ENCODE measurements at places on chromosomes 2 and 18.

- DNase-seq = no peak
Observed at GRCh38 chr2:233799087-233799665, 21.0 kb downstream of the MROH2A start.

GRCh38 chr2:121038431-121038830 lies 246.6 kb downstream of the TFCP2L1 start:
- DNase-seq = no peak

DNA sequence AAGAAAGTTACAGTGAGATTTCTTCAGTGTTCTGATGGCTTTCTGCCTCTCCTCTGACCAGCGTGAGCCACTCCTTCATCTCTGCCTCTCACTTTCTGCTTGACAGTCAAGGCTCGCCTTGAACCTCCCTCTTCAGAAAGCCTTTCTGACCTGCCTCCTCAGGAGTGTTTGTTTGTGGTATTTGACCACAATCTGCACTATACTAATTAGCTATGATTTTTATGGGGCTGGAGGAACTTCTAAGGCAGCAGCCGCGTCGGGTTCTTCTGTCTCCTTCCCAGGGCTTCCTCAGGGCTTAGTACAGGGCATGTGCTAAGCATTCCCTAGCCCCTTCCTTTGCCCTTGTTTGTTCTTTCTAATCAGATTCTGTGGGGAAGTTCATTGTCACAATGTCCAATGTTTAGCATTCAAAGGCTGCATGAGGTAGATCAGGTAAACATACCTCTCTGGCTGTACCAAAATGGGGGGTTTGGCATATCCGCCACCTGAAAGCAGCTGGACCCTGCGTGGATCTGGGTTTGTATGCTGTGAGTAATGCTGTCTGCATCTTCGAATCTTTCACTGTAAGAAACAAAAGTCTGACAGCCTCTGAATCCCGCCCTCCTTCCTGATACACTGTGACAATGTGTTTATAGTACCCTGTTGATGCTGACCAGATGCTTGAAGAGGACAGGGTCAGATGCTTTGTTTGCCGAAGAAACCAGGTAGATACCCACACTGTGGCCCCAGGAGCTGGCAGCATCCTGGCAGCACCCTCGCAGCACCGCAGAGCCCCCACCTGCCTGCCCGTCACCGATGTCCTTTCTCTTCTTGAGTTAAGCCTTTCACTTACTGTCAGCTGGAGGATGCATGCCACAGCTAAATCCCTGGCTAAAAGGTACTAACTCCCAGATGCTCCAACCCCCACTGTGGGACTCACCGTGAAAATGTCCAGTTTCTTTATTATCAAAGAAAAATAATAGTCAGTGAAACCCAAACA lies 260.8 kb upstream of the HDAC4 start:
- DNase-seq = no peak

GRCh38 chr2:9378433-9379390 lies 44.6 kb downstream of the ITGB1BP1 start:
- peak; percentile 82 for DNase-seq

GRCh38 chr2:6692056-6692455 lies 173.7 kb downstream of the CMPK2 start:
- DNase-seq = no peak

GRCh38 chr2:223081789-223082188 lies 29.8 kb downstream of the KCNE4 start:
- no peak for DNase-seq

DNA sequence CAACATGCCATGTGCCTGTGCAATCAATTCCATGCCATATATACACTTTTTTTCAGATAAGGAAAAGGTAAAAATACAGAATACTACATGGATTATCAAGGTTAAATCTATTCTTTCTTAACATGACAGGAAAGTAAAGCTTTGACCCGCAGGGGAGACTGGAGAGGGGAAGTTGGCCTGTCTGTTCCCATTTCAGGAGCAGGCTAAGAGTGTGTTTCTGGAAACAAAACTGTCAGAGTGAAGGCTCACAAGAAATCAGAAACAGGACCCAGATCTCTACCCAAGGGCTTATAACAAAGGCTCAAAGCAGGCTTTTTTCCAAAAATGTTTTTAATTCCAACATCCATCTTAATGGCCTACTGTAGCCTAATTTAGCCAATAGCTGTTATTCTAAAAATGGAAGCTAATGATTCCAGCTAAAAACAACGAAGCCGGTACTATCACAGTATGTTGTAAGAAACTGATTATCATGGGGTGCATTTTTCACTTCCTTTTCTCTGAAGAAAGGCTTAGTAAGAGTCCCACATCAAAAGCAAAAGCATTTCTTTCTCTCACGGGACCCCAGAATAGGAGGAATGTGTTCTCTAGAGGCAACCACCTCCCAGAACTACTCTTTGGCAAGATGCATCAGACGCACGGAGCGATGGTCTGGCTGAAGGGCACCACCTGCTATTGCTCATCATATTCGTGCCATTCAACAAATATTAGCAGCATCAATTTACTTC lies 41.4 kb downstream of the FECH start:
- no peak for DNase-seq

DNA sequence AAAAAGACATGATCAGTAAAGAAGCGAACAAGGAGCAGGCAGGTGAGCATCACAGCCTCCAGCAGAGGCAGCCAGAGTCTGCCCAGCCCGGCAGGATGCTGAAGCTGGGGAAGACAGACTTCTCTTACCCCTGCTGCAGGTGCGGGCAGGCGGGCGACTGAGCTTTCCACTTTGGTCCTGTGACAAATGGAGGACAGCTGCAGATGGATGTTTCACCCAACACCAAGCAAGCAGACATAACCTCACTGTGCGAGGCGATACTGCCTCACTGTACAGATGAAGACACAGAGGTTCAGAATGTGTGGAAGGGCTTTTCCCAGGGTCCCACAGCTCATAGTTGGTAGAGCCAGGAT lies 251.0 kb downstream of the AFF3 start:
- DNase-seq = no peak

DNA sequence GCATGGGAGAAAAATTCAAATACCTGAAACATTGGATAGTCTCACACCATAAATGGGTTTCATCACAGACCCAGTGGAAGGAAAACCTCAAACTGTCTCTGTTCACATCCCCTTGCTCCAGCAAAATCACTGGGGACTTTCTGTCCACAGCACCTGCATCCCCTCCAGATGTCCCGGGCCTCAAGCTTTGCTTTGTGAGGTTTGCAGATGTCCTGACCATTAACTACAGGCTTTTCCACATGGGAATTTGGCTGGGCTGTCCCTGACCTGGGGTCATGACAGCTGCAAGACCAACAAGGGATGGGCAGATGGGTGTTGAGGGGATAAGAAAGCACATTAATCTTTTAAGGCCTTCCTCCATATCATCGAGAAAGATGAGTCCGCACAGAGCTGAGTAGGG lies 427.9 kb downstream of the TXNL1 start:
- DNase-seq = no peak

DNA sequence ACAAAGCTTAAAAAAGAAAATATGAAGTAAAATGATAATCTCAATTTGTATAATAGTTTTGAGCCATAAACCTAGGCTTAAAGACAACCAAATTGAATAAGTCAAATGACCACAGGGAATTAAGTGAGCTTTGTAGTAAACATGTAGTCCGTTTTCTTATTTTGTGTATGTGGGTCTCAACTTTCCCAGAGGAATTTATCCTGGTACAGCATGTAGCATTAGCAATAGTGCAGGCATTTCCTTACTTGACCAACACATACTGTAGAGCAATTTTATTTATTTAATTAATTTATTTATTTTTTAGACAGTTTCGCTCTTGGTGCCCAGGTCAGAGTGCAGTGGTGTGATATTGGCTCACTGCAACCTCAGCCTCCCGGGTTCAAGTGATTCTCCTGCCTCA lies 37.5 kb upstream of the MTCL1 start:
- peak; percentile 81 for DNase-seq

- no peak for DNase-seq
Observed at GRCh38 chr18:53025247-53025646, 685.2 kb downstream of the DCC start.

DNA sequence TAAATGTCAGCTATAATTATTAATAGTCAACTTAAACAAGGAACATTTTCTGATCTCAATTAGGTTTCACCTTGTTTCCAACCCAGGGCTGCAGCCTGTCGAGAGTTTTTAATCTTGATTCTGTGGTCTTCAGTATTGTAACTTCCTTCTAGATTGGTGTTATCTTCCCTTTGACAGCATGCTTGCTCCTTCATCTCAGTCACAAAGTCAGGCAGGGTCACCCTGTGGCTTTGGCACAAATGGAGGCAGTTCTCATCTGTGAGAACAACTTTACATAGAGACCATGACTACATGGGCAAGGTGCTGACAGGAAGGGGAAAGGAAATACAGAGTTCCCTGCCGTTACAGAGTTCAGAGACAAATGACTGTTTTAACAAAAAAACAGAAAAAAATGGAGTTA lies 50.5 kb downstream of the HNRNPLL start:
- DNase-seq = no peak

DNA sequence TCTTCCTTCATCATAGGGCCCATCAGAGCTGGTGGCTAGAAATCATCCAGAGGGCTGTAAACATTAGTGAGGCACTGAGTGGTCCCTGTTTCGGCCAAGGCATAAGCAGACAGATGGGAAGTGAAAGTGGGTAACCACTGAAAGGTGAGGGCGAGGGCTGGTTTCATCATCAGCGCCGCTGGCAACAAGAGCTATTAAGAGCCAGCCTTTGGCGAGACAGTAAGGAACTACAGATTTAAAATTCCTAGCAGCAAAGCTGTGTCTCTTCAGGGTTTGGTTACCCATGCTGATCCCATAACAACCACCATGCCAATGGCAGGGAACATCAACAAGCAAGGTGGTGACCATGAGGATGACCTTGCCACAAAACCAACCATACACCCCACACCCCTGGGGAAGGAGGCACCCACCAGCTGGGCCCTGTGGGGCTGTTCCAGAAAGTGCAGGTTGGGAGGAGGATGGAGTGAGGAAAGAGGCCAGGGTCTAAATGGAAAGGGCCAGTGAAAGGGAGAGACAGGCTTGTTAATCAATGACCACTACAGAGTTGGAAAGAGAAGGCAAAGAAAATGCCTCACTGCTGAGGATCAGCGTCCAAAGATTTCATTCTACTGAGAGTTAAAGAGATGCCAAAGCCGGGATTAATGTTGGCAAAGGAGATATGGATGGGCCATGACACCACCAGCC lies 9.0 kb upstream of the SLC20A1 start:
- DNase-seq = no peak

- DNase-seq = no peak
Observed at GRCh38 chr2:130823171-130823885, 13.4 kb upstream of the ARHGEF4 start.

DNA sequence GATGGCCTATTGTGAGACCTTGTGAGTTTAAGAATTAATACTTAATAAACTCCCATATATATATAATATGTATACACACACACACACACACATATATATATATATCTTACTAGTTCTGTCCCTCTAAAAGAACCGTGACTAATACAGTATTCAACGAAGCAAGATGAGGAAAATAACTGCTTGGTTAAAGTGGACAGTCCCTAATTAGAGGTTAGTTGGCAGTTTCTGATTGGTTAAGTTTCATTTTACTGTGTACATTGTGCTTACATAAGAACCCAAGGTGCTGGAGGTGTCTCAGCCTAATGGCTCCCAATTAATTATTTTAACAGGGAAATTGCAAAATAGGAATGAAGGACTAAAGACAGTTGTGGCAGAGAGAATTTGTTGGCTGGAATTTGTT lies 132.1 kb downstream of the STRN start:
- no peak for DNase-seq

DNA sequence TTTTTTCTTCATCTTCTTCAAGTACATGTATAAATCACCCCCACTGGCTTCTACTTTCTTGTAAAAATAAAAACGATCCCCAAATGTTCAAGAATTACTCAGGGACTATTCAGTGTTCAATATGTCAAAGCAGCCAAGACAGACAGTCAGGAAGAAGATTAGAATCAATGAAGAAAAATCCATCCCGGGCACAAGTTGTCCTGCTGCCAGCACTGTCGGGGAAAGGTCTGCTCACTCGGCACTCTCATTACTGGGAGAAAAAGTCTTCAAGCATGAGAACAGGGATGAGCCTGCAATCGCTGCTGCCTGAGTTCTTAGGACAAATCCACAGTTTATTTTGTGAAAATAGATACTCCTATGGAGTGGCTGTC lies 482.8 kb upstream of the KLHL29 start:
- DNase-seq = no peak

DNA sequence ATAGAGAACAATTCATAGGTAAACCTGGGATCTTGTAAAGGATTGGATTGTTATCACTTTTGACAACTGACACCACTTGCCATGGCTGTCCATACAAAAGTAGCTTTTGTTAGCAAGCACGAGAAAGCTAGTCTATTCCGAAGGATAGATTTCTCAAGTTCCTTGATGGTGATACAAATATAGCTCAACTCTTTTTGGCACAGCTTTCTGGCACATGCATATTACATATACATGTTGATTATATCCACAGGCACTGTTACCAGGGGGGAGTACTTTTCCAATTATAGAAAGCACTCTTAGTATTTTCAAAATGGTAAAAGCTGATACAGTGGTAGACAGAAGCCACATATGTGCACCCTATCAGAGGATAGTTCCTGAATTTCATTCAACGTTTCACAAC lies 168.9 kb downstream of the UPP2 start:
- DNase-seq = no peak

DNA sequence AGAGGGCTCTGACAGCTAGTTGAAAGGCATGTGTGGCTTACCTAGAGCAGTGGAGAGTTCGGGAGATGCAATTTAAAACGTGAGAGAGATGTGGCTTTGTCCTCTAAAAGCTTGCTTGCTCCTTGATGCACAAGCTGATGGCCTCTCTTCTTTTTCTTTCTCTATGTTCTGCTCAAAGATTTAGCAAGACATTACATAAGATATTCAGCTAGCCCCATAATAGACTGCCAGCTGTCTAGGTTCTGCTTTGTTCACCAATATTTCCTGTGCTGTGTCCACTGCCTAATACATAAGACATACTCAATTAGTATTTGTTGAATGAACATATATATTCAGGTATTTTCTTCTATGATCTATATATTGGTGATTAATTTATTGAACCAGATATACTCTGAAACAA lies 31.1 kb downstream of the SPATS2L start:
- no peak for DNase-seq

- DNase-seq = no peak
Observed at GRCh38 chr2:198880986-198881385, 576.8 kb downstream of the SATB2 start.

- DNase-seq = no peak
Observed at GRCh38 chr2:121303531-121304263, 18.7 kb upstream of the TFCP2L1 start.

DNA sequence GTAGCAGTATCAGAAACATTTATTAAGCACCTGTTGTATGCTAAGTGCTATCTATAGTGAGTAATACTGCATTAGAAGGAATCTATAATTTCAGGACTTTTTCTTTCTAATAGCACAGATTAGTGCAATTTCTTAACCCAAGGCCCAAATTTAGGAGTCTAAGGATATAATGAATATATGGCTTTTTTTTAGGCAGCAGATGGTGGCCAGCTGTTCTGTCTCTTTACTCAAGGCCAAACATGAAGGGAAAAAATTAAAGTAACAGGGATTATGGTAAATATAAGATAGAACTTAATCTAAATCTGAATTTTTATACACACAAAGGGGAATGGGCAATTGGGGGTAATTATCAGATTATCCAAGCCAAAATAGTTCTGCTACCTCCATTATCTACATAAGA lies 230.6 kb upstream of the SP5 start:
- no peak for DNase-seq

GRCh38 chr2:199339891-199340605 lies 117.7 kb downstream of the SATB2 start:
- no peak for DNase-seq

- DNase-seq = no peak
Observed at GRCh38 chr2:102761763-102762162, at the start of gene TMEM182. Gene TMEM182 (plus strand): TSS chr2:102762031. CDS start chr2:102762218, 187 bp downstream.
